Activated B cell treated with CpG ODN at 0.5 μM for 24 hours (primary cell): ENCODE measurements at places on chromosomes 12 and 14.

DNA sequence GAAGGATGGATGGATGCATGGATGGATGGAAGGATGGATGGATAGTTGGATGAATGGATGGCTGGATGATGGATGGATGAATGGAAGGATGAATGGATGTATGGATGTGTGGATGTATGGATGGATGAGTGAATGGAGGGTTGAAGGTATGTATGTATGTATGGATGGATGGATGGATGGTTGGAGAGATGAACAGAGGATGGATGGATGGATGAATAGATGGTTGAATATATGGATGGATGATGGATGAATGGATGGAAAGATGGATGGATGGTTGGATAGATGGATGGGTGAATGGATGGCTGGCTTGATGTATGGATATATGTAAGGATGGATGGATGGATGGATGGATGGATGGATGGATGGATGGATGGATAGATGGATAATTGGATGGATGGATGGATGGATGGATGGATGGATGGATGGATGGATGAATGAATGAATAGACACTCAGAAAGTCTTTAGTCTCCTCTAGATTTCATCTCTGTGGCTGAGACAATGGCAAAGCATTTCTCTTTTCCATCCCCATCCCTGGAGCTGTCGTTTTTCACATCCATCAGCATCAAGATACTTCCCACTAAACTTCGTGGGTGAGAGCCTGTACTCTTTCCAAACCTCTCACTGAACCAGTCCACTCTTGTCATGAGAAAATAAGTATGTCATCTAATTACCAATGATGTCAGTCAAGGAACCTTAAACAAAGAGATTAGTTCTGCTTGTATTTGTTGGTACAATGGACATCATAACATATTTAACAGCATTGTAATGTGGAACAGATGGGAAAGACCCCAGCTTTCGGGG lies 74.8 kb upstream of the CLMN start:
- no peak for DNase-seq

GRCh38 chr12:116592731-116593130 lies 33.5 kb downstream of the MAP1LC3B2 start:
- DNase-seq = no peak

GRCh38 chr12:131011165-131012079 lies 57.7 kb downstream of the ADGRD1 start:
- DNase-seq = no peak

GRCh38 chr14:104998801-104999200 lies 13.2 kb downstream of the CLBA1 start:
- DNase-seq = no peak

DNA sequence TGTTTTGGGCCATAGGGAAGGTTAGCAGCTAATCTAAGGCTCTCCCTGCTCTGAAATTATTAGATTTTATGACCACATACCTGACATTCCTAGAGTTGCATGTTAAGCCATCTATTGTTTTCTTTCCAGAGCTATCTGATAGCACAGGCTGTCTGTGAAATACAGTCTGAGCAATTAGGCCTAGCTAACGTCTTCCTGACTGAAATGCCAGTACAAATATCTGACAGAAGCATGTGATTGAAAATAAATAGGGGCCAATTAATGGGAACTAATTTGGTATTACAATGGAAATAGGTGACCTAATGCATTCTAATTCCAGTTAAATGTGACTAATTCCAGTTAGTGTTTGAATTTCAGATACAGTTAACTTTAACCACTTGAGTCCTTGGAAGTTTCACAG lies 115.2 kb downstream of the C12orf75 start:
- DNase-seq = no peak

- DNase-seq = no peak
Observed at GRCh38 chr14:49972131-49972671, 79.3 kb downstream of the ARF6 start.

DNA sequence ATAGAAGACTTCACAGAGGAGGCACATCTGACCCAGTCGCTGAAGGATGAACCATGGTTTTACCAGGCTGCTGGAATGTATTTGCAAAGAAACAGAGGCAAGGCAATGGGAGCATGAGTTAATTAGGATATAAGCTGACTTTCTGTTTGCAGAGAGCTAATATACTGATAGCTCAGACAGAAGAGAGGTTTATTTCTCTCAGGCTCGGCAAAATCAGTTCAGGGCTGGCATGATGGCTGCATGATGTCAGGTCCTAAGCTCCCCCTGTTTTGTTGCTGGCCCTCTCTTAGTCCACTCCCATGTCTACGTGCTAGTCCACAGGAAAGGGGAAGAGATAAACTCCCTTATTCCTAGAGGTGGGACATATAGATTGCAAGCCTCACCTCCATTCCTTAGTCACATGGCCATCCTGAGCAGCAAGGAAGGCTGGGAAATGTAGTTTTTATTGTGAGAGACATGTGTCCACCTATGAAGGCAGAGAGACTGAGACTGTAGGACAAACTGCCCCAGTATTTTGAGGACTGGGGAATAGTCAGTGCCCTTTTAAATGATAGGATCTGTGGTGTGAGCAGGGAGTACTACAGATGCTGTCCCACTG lies 224.5 kb downstream of the VRK1 start:
- no peak for DNase-seq

DNA sequence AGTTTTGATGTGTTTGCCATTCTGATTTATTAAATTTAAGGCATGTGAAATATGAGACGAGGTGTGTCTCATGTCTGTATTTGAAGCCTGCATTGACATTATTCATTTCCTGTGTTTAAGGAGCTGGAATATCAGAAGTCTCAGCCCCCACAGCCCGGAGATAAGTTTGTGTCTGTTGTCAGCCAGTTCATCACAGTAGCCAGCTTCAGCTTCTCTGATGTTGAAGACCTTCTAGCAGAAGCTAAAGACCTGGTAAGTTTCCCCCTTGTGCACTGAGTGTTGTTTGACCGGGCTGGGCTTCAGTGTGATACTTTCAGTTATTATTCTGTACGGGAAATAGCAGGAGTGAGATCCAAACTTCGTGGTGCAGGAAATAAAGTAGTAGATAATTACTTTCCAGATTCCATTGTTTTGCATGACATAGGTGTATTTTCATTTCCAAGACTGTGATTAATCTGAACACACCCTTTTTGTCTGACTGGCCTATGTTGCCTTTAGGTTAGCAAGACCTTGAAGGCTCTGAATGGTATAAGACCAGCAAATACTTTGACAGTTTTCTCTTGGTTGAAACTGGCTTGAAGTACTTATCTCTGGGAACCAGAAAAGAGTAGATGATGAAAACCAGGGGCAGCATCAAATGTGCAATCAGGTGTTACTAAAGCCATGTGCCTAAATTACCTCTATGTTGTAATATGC lies 101.5 kb downstream of the GPR135 start:
- no peak for DNase-seq

GRCh38 chr12:127241072-127241817 lies 1025.7 kb upstream of the TMEM132C start:
- no peak for DNase-seq

DNA sequence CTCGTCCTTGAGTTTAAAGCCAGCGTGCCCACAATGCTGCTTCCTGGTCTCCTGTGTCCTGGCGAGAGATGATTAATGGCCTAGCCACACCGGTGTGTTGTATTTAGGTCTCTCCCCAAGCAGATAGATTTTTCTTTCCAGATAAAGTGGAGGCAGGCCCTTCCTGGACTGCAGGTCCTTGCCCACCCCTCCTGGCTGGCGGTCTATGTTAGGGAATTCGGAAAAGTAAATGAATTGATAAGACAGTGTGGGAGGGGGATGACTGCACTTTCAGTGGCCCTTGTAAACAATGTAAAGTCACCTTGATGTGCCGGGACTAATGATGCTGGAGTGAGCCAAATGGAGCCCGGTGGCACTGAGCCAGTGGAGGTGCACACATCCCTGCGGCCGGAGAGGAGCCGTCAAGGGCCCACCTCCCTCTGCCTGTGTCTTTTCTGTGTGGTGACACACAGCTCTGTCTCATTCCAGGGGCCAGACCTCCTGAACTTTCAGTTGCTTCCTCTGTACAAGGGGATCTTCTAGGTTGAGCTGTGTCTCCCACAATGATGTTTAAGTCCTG lies 70.6 kb upstream of the ESRRB start:
- DNase-seq = no peak

DNA sequence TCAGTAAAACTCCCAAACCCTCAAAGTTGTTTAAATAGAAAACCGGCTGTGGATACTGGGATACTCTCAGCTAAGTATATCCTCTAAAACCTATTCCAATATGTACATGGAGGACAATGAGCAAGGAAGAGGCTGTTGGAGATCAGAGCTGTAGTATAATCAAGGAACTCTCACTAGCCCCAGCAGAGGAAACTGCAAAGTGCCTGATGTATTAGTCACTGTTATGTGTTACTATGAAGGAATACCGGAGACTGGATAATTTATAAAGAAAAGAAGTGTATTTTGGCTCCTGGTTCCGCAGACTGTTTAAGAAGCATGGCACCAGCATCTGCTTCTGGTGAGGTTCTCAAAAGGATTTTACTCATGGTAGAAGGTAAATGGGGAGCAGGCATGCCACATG lies 65.6 kb upstream of the RPL10L start:
- DNase-seq = no peak

DNA sequence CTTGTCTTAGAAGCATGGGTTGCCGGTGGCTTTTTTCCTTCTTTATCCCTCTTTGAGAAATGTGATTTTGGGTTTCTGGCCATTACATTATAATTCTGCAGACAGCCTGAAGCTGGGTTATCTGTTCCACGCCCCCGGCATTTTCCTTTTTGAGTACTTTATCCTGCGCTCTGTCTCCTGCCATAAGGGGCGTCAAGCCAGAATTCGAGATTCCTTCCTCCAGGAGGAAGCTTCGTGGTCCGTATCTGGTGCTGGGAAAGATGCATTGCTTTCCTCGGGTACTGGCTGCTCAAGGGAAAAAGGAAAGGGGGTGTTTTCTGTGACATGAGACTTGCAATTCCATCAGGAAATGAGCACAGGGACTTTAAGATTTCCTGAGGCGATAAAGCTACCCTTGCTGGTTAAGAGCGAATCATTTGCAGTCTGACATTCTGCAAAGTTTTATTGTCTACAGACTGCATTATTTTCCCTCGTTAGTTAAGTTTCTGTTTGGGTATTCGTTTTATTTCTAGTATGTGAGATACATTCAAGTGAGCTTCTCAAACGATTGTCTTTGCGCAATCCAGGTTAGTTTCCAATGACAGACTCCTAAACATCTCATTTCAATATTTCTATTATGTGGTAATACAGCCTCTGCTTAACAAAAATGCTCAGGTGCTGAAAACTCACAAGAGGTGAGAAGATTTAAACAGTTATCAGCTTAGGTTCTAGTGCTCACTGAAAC lies 694 bp downstream of the AKAP5 start:
- DNase-seq = no peak

DNA sequence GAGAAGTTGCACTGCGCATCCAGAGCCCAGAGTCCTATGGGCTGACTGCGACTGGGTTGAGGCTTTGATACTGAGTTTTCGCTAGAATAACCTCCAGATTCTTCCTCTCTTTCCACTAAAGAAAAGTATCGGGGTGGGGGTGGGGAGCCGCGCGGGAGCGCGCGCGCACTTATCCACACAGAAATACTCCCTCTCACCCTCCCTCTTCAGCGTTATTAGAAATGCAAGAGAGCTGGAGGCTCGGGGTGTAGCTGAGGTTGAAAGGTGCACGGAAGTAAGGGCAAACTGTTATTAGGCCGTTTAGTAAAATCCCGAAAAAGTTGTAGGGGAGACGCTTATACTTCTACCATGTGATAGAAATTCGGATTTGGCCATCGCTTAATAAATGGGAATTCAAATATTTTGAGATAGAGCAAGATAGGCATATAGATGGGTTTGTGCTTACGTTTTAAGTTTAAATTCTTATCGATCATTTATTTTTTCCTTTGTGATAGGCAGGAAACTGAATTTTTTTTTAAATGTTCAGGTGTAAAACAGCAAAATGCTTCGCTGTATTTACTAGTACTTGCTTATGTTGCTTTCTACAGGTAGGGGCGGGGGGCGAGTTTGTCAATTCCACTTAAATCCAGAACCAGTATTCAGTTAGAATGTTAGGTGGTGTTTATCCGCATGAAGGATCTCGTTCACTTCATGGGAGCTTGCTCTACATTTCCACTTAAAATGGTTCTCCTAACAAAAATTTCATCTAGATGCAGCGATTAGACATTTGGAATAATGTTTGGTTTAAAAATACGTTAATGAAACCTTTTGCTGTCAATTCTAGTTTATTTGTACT lies 1.1 kb downstream of the ARHGAP5 start:
- no peak for DNase-seq
